EL (cell line): ENCODE measurements at places on chromosomes 13 and 19.

DNA sequence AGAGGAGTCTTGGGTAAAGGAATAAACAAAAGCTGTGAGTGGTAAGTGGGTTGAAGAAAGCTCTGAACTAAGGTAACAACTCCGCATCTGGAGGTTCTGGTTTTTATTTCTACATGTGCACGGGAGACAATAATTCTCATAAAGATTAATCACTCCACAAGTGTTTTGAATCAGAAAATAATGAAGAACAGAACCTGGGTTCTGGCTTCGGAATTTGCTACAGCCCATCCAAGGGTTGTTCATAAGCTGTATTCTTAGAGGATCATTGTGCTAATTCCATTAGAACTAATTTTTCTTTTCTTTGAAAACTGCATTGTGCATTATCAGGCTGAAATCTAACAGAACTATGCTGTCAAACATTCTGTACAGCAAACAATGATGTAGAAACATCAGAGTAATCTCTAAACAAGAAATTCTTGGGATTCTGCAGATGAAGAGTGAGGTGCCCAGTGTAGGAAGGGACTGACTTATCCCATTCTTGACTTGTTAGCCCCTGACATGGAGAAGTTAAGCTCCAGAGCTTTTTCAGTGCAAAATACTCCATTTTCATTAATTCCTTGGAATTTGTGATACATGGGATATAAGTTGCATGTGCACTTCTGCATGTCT, 368.2 kb downstream of the COG6 start:
- DNase-seq = no peak

GRCh38 chr13:97223711-97224541, 1.8 kb downstream of the MBNL2 start:
- DNase-seq = peak; percentile 95

- DNase-seq = peak; percentile 80
Observed at GRCh38 chr13:99357131-99357596, 50.0 kb upstream of the GPR183 start.

GRCh38 chr19:47112166-47112996, 1.2 kb downstream of the ZC3H4 start:
- DNase-seq = peak; percentile 89

GRCh38 chr13:45368005-45368404, 27.0 kb upstream of the TPT1 start:
- no peak for DNase-seq

DNA sequence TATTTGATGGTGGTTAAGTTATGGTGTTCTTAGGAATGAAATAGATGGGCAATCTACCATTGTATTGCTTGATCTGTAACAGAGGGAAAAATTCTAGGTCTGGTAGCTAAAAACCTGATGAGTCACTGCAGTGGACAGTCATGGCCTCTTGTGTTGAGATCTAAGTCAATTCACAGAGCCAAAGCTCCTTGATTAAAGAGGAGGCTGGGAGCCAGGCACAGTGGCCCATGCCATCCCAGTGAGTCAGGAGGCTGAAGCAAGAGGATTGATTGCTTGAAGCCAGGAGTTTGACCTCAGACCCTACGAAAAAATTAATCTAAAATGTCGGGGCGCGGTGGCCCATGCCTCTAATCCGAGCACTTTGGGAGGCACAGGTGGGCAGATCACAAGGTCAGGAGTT, 67.1 kb upstream of the KPNA3 start:
- peak; percentile 98 for DNase-seq

DNA sequence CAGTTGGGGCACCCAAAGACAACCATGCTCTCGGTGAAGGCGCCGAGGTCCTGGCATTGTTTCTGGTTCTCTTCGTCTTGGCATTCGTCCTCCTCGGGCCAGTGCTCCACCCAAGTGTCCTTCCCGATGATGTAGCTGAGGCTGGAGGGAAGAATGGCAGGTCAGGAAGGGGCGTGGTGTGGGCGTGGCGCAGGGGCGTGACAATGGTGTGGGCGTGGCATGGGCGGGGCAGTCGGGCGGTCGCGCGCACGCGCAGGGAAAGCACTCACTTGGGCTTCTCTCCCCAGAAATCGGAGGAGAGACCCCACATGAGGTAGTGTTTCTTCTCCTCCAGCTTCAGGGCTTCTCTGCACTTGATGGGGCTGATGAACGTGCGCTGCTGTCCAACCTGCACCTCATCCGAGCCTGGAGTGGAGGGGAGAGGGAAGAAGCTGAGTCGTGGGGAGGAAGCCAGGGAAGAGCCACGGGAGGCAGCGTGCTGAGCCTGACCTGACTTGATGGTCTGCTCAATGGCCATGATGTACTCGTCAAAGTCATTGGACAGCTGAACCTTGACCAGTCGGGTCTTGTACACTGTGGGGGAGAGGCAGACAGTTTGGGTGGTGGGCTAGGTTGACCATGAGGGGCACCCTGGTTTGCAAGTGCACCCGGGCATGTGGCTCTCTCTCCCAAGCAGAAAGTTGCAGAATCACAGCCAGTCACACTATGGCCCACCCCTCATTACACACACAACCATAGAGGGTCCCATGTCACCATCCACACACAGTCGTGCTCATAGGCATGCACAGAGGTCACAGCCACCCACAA, 8.1 kb upstream of the TNFSF14 start:
- DNase-seq = no peak

DNA sequence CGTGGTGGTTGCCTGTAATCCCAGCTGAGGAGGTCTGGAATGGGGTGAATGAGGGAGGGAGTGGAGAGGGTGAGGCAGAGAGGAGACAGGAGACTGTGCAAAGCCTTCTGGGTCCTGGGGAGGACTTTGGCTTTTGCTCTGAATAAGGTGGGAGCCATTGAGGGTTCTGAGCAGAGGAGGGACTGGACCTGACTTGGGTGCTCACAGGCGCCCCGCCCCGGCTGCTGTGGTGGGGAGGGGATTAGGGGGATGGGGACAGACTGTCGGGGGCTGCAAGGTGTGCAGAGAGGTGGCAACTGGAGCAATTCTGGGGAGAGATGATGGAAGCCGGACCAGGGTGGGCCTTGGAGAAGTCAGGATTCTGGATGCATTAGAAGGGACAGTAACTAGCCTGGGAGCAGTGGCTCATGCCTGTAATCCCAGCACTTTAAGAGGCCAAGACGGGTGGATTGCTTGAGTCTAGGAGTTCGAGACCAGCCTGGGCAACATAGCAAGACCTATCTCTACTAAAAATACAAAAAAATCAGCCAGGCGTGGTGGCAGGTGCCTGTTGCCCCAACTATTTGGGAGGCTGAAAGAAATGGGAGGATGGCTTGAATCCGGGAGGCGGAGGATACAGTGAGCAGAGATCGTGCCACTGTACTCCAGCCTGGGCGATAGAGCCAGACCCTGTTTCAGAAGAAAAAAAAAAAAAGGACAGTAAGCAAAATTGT, 16.1 kb upstream of the NANOS3 start:
- DNase-seq = no peak

- peak; percentile 77 for DNase-seq
Observed at GRCh38 chr19:47240996-47241918, 10.3 kb upstream of the BBC3 start.

DNA sequence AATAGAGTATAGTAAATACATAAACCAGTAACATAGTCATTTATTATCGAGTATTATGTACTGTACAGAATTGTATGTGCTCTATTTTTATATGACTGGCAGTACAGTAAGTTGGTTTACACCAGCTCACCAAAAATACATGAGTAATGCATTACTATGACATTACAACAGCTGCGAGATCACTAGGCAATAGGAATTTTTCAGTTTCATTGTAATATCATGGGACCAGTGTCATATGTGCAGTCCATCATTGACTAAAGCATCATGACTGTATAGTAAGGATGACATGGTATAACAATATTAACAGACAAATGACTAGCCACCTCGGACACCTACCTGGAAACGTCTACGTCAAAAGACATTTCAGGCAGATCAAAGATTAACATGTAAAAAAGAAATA, 33.6 kb downstream of the ATP7B start:
- DNase-seq = no peak

DNA sequence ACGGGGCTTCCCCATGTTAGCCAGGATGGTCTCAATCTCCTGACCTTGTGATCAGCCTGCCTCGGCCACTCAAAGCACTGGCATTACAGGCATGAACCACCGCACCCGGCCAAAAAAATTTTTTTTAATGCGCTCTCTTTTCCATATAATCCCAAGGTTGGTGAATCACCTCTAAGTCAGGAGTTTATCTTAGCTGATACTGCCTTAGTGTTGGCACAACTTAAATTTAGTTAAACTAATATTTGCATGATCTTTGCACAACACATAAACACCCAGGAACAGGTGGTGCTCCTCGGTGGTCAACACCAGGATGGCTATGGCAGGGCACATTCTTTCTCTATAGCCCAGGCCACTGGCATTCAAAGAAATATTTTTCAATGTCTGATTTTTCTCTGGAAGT, 24.1 kb upstream of the PSG7 start:
- no peak for DNase-seq

DNA sequence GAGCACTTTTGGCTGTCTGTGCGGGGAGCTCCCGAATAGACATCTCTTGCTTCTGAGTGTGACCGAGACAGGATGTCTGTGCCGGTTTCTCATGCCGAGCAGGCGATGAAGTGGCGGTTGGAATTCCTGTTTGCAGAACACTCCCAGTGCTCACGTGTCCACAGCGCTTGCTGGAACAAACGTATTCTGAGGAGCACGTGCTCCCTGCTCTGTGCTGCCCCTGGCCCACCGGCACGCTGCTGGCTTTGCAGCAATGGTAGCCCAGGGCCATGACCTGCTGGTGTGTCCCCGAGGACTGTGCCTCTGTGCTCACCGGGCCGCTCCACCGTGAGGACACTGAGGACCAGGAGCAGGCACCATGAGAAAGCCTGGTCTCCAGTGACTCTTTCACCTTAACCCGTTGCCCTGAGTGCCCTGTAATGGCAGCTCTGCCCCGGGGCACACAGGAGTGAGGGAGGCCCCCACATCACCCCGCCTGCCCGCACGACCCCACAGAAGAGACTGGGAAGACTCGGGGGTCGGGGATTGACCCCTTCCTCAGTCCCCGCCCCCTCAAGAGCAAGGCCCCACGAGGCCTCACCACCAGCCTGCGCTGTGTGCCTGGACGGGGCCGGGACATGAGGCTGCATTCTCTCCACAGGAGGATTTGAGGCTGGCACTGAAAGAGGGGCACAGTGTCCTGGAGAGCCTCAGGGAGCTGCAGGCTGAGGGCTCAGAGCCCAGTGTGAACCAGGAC, 40.0 kb upstream of the F7 start:
- DNase-seq = no peak

- no peak for DNase-seq
Observed at GRCh38 chr19:41711376-41712261, 3.2 kb downstream of the CEACAM5 start.

DNA sequence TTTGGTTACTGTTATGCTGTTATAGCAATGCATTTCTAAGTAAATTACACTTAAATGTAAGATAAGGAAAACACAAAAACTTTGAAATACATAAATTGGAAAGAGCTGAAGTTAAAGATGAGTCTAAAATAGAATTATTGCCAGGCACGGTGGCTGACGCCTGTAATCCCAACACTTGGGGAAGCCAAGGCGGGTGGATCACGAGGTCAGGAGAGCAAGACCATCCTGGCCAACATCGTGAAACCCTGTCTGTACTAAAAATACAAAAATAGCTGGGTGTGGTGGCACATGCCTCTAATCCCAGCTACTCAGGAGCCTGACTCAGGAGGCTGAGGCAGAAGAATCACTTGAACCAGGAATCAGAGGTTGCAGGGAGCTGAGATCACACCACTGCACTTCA, 905.4 kb upstream of the GPC6 start:
- no peak for DNase-seq

- DNase-seq = peak; percentile 90
Observed at GRCh38 chr13:41694545-41695301, 237.4 kb downstream of the RGCC start.

- DNase-seq = peak; percentile 91
Observed at GRCh38 chr13:48492470-48493065, 40.3 kb downstream of the RCBTB2 start.

- no peak for DNase-seq
Observed at GRCh38 chr13:32642316-32642715, 56.1 kb downstream of the PDS5B start.

GRCh38 chr13:55418095-55418494, 1722.6 kb upstream of the PRR20A start:
- no peak for DNase-seq

DNA sequence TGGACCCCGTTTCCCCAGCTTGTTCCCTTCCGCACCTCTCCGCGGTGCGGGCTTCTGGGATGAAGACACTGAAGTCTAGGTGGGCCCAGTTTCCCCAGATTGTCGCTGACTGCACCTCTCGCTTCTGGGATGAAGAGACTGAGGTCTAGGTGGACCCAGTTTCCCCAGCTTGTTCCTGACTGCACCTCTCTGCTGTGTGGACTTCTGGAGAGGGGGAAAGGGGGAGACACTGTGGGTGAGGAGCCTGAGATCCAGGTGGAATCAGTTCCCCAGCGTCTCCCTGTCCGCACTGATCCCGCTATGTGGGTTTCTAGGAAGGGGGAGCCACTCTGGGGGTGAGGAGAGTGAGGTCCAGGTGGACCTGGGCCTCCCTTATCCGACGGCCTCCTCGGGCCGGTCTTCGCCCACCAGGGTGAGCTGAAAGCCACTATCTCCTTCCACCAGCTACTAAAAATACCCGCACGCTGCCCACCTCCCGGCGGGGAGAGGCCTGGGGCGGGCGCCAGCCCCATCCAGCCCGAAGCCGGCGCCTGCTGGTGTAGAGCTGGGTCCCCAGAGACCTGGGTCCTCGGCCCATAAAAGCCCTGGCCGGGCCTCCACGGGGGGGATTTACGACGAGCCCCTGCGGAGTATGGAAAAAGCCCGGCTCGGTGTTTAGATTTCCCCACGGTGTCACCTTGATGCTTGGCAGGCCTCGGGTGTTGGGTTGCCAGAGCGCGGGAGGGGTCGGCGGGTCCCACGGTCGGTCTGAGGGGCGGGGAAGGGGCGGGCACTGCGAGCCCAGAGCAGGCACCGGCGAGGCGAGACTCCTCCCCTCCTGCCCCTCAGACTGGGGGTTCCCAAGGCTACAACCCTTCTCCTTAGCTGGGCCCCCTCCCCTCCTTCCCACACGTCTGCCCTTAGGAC, 10.6 kb downstream of the FUT6 start:
- no peak for DNase-seq

GRCh38 chr13:106587787-106588186, 19.9 kb upstream of the ARGLU1 start:
- no peak for DNase-seq

- DNase-seq = no peak
Observed at GRCh38 chr19:41545547-41545946, 30.4 kb upstream of the CEACAM21 start.

GRCh38 chr19:996051-996838, 4.0 kb upstream of the GRIN3B start:
- DNase-seq = peak; percentile 61

GRCh38 chr19:30316560-30317106, 55.6 kb upstream of the ZNF536 start:
- DNase-seq = no peak

GRCh38 chr13:92433386-92433785, 793.2 kb upstream of the GPC6 start:
- no peak for DNase-seq
